ENCODE measurements at places on chromosomes 5 and 9. TPM values are rescaled to one million over a fixed set of nuclear protein-coding genes. Genes with fewer than 3 reads are reported as not detected.

C9orf50 gene
- 0.17 TPM for total RNA-seq

CNTNAP3B gene
- total RNA-seq = not detected

C5orf52 gene
- total RNA-seq = not detected

PLCXD3 gene
- total RNA-seq = 1.3 TPM

PCDHB7 gene
- total RNA-seq = 1.5 TPM

PTBP3 gene
- total RNA-seq = 16.7 TPM

TCF7 gene
- 3.1 TPM for total RNA-seq

PDZD2 gene
- 0.33 TPM for total RNA-seq

AHRR gene
- 6.2 TPM for total RNA-seq

ARSI gene
- 8.5 TPM for total RNA-seq

C9 gene
- total RNA-seq = under 0.01 TPM

SLC6A18 gene
- total RNA-seq = not detected

GNA14 gene
- 0.26 TPM for total RNA-seq

CMBL gene
- total RNA-seq = 14.4 TPM

FABP6 gene
- total RNA-seq = not detected

LCN6 gene
- not detected for total RNA-seq

INSL6 gene
- total RNA-seq = not detected

ADAMTS13 gene
- 3.1 TPM for total RNA-seq

CCNI2 gene
- total RNA-seq = under 0.01 TPM

ANXA2R gene
- total RNA-seq = 3.1 TPM

GPRIN1 gene
- total RNA-seq = 6.3 TPM

CTSV gene
- under 0.01 TPM for total RNA-seq

AMBP gene
- 0.17 TPM for total RNA-seq

SPINK4 gene
- not detected for total RNA-seq

HTR4 gene
- not detected for total RNA-seq

SHISAL2B gene
- not detected for total RNA-seq

PKD2L2 gene
- total RNA-seq = 0.26 TPM

ALDH1A1 gene
- 45.2 TPM for total RNA-seq

HRH2 gene
- not detected for total RNA-seq

AIF1L gene
- 0.51 TPM for total RNA-seq

TAF11L9 gene
- not detected for total RNA-seq

CCDC192 gene
- total RNA-seq = not detected

TNFSF15 gene
- 0.26 TPM for total RNA-seq

SOWAHA gene
- 0.17 TPM for total RNA-seq

SKP1 gene
- total RNA-seq = 182 TPM

OR1Q1 gene
- not detected for total RNA-seq

PLAC8L1 gene
- total RNA-seq = not detected

RGS7BP gene
- total RNA-seq = 0.51 TPM

DAB2 gene
- 161 TPM for total RNA-seq

SLC34A3 gene
- total RNA-seq = not detected

HSD17B3 gene
- total RNA-seq = 0.17 TPM

DMRT3 gene
- total RNA-seq = not detected

IFNA14 gene
- not detected for total RNA-seq

PTCH1 gene
- total RNA-seq = 18.0 TPM

BRD3OS gene
- total RNA-seq = 12.4 TPM

ACER2 gene
- 4.5 TPM for total RNA-seq

FOXD4 gene
- 0.26 TPM for total RNA-seq

COL15A1 gene
- total RNA-seq = 41.0 TPM

JAK2 gene
- 13.4 TPM for total RNA-seq

Measured in fibroblast of lung (primary cell).